ENCODE measurements at places on chromosomes 12 and 14. TPM values are rescaled to one million over a fixed set of nuclear protein-coding genes. Genes with fewer than 3 reads are reported as not detected.

Gene HOXC4
- not detected for total RNA-seq

Gene TIMM9
- 26.5 TPM for total RNA-seq

Gene JAG2
- 13.5 TPM for total RNA-seq

Gene TEDC1
- total RNA-seq, result 1.6 TPM

Gene MDM2
- total RNA-seq, result 54.1 TPM

Gene ACOT6
- total RNA-seq, result not detected

Gene TAS2R8
- not detected for total RNA-seq

DNA sequence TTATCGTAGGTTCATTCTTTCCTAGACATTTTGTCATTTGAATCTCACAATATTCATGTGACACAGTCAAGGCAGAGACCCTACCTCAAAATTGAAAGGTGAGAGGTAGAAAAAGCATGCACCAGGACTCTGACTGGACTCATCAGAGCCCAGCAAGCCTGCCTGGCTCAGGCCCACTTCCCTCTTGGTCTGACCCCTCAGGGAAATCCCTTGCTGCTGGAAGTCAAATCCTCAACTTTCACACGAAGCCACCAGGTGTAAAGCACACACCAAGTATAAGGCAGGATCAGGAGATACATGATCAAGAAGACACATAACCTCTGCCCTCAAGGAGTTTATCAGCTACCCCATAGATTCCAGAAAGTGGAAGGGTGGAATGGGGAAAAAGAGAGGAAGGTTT lies 18.8 kb downstream of the NIN start:
- no peak for DNase-seq

GRCh38 chr12:26271024-26271423 lies 75.7 kb downstream of the SSPN start:
- no peak for DNase-seq

- no peak for DNase-seq
Measured at GRCh38 chr14:80958226-80958625, 2.8 kb downstream of the TSHR start.

- no peak for DNase-seq
Measured at GRCh38 chr14:60622917-60623257, 26.4 kb downstream of the SIX1 start.

DNA sequence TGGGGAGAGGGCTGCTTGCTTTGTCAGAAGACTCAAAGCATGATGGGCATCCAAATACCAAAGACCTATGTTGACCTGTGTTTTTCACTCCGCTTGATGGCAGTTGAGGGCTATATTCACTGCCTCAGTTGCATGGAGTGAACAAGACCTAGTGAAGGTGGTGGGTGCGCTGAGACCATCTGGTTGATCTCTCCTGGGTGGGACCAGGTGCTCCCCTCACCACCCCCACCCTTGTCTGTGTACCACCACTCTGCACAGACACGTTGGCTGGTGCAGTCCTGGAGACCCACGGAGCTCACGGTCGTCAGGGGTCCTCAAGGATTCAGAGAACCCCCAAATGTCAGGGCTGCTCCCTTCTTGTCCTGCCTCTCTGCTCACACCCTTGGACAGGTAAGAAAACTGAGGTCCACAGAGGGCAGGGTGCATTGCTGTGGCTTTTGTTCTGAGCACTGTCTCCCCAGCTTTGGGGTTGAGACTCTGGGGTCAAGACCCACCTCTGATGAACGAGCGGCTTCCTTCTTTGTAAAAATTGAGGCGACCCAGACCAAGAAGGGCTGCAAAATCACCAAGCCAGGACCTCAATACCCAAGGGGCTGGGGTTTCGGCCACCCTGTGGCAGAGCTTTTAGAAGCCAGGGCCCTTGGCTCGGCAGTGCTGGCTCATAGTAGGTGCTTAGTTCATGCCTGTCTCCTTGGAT lies 166.3 kb upstream of the RTL1 start:
- peak; percentile 1 for DNase-seq

DNA sequence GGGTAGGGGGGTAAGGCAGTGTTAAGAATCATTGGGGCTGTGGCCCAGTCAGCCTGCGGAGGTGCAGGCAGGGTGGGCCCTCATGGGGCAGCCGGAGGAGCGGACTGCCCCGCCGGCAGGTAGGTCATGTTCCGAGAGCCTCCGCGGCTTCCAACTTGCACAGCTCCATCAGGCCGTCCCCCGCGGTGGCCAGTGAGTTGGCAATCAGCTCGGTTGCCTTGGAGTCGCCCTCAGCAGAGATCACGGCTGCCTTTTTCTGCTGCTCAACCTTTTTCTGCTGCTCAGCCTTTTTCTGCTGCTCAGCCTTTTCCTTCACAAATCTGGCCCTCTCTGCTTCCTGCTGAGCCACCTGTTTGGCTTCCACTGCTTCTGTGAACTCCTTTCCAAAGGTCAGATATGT lies 41.1 kb upstream of the CSRNP2 start:
- DNase-seq, result no peak

GRCh38 chr12:49667325-49668090 lies 39.7 kb downstream of the FMNL3 start:
- DNase-seq, result no peak
